ENCODE measurements at places on chromosomes 11 and 22.

DNA sequence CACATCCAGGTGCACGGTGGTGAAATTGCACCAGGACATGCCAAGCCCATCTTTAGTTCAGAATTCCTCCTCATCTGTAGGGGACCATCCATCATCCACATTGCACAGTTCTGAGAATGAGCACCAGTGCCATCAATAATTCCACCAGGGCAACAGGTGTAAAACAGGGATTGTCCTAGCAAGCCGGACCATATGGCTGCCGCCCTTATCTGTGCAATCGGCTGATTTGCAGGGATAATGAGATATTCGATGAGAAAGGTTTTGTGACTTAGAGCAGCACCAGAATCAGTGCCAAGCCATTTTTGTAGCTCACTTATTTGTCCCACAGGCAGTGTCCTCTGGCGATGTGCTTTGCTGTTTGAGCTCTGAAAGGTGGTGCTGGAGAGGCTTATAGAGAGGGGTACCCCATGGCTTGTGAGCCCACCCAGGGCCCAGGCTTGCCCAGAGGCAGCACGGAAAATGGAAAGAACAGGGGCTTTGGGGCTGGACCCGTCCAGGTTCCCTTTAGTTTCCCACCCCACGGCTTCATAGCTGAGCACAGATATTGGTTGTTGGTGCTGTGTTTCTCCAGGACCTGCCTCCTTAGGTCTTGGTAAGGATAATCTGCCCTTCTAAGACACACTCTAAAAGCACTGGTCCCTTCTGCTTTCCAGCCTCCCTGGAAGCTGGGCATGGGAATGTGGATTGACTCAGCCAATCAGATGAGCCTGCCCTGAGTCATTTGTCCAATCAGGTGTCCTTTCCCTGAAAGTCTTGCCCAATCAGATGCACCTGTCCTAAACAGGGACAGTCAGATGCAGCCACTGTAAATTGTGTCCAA is 84.0 kb upstream of the SHANK2 start:
- no peak for DNase-seq

- peak; percentile 3 for DNase-seq
Measured at GRCh38 chr22:37498289-37498909, 12.2 kb upstream of the MFNG start.

- peak; percentile 87 for DNase-seq
Measured at GRCh38 chr11:120952461-120953434, 71.2 kb upstream of the TBCEL start.

- no peak for DNase-seq
Measured at GRCh38 chr11:31995525-31996094, 95.3 kb upstream of the RCN1 start.

- DNase-seq: no peak
Measured at GRCh38 chr11:70717936-70718595, 319.7 kb downstream of the CTTN start.

DNA sequence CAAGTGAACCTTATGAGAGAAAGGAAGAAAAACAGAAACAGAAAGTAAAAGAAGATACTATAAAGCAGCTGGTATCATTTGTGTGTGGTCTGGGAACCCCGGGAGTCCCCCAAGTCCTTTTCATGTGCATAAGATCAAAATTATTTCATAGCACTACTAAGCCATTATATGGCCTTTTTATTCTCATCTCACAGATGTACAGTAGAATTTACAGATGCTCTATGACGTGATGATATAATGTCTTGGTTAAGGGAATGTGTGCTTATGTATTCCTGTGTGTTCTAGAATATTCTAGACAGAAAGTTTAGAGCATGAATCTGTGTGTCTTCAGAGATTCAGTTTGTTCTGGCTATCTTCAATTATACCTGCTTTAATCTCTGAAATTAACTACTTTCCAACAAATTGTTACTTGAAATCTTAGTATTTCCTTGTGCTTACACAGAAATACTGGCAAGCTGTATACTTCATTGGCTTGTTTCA is 8.6 kb upstream of the TPP1 start:
- no peak for DNase-seq

GRCh38 chr11:119445850-119446249 is 22.9 kb upstream of the THY1 start:
- no peak for DNase-seq

All from NCI-H2081 (cell line).